ENCODE measurements at places on chromosomes 7 and 10. TPM values are rescaled to one million over a fixed set of nuclear protein-coding genes. Genes with fewer than 3 reads are reported as not detected.

- H3K4me3 ChIP-seq = no peak overlapping the region
- DNase-seq = no peak
- no peaks in the 10 kb centered on the region for H3K36me3 ChIP-seq
- no peaks in the 10 kb centered on the region for H3K27me3 ChIP-seq
Observed at GRCh38 chr10:16186564-16186963, 250.2 kb upstream of the PTER start.

The TMEM229A gene
- total RNA-seq = not detected

The IL2RA gene
- total RNA-seq = 0.32 TPM

DNA sequence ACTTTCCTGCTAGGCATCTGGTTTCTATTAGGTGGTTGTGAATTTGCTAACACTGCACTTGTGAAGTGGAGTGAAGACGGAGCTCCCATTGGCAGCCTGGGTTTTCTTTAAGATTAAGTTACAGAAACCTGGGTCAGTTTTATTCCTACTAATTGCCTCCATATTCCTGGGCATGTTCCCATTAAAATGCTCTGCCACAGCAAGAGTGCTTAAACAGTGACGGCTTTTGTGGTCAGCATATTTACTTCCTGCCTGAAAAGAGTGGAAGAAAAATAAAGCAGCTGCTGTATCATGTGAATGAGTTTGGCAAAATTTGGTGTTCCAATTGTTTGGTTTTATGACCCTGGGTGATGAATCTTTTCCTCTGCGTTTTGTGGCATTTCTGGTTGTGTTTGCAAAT, 96.9 kb upstream of the PLXDC2 start:
- no peak overlapping the region for H3K4me3 ChIP-seq
- no peaks in the 10 kb centered on the region for H3K36me3 ChIP-seq
- no peak for DNase-seq
- no peaks in the 10 kb centered on the region for H3K27me3 ChIP-seq

The SAP25 gene
- total RNA-seq = not detected

GRCh38 chr7:101812595-101812994, 4.8 kb upstream of the CUX1 start:
- peaks cover 20% of the 10 kb centered on the region for H3K4me1 ChIP-seq
- DNase-seq = no peak
- no peak overlapping the region for H3K27ac ChIP-seq
- no peaks in the 10 kb centered on the region for H3K36me3 ChIP-seq
- H3K27me3 ChIP-seq = peaks cover 7% of the 10 kb centered on the region

- DNase-seq = no peak
- no peak overlapping the region for H3K4me3 ChIP-seq
- H3K36me3 ChIP-seq = no peaks in the 10 kb centered on the region
- H3K27ac ChIP-seq = no peak overlapping the region
Observed at GRCh38 chr7:105599551-105599950, 18.3 kb upstream of the EFCAB10 start.

GRCh38 chr7:5614600-5614999, 166.9 kb downstream of the RNF216 start:
- DNase-seq = no peak
- H3K27me3 ChIP-seq = no peaks in the 10 kb centered on the region
- H3K27ac ChIP-seq = no peak overlapping the region
- no peaks in the 10 kb centered on the region for H3K36me3 ChIP-seq

DNA sequence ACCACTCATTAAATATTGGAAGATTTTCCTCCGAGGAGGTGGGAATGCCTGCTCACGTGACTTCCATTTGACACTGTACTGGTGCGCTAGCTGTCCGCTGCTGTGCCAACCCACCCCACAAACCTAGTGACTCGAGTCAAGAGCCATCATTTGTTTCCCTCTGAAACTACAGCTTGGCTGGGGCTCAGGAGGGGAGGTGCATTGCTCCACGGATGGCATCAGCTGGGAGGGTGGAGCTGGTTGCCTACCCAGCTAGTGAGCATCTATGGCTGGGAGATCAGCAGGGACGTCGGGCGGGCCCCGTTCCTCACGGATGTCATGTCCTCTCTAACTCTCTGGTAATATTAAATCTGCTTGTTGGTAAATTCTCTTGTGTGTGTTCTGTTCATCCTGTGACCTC, 9.5 kb upstream of the FOXL3 start:
- no peak overlapping the region for H3K27ac ChIP-seq
- H3K36me3 ChIP-seq = no peaks in the 10 kb centered on the region
- no peaks in the 10 kb centered on the region for H3K4me1 ChIP-seq
- peaks cover 32% of the 10 kb centered on the region for H3K27me3 ChIP-seq
- no peak for DNase-seq

DNA sequence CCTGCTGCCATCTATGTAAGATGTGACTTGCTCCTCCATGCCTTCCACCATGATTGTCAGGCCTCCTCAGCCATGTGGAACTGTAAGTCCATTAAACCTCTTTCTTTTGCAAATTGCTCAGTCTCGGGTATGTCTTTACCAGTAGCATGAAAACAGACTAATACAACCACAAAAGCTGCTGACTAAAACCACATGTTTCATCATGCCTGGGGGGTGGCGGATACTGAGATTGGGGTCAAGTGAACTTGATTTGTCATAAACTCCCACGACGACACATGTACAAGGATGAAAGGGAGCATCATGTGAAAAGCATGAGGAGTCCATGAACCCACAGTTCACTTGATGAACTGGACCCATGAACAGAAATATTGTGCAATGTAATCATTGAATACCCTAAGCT, 134.9 kb upstream of the ANK3 start:
- no peak overlapping the region for H3K27ac ChIP-seq
- H3K4me3 ChIP-seq = no peak overlapping the region
- H3K36me3 ChIP-seq = no peaks in the 10 kb centered on the region
- no peaks in the 10 kb centered on the region for H3K4me1 ChIP-seq
- no peaks in the 10 kb centered on the region for H3K27me3 ChIP-seq

GRCh38 chr10:4008676-4009382, 223.8 kb upstream of the KLF6 start:
- H3K36me3 ChIP-seq = no peaks in the 10 kb centered on the region
- DNase-seq = no peak
- no peak overlapping the region for H3K27ac ChIP-seq
